NCI-H82 (cell line): ENCODE measurements at places on chromosomes 11 and 22.

DNA sequence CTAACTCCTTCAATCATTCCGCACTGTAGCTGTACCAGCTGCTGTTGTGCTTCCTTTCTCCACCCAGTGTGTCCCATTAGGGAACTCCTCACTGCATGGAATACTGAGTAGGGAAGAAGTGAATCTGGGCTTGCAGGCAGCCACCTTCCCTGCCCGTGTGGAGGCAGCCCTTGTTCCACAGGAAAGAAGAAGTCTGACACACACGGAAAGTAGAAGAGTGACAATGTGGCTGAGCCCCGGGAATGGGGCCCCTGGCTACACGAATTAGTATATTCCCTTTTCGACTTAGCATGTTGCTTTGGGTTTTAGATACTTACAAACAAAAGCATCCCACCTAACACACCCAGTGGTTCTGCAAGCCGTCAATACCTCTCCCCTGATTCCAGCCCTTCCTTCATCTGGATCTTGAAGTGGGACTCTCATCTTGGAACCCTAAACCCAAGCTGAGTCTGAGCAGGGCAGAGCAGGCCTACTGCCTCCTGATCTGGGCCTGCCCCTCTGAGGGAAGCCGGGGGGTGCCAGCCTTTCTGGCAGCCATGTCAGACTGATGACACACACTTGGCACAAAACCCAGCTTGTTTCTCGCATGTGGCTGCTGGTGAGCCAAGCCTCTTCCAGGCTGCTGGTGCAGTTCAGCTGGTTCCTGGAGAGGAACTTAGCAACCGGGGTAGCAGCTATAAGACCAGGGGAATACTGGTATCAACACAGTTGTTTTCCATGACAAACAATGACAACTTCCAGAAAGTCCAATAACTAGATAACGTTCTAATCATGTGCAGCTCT, 71.6 kb downstream of the C11orf58 start:
- no peak for DNase-seq

DNA sequence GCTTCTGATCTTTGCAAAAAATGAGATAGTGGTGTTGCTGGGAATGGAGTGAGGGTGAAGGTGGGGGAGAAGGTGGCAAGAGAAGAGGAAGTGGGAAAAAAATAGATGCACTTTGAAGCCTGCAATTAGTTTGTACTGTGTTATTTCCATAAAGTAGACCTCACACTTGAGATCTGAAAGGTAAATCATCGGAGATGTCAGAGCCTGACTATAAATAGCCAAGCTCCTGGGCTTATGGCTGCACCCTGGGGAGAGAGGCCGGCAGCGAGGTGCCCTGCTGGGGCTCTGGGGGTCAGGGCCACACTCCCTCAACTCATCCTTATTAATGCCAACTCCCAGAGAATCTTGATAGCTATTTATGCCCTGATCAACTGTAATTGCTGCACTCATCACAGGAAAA, 134.4 kb downstream of the NXPE2 start:
- no peak for DNase-seq

DNA sequence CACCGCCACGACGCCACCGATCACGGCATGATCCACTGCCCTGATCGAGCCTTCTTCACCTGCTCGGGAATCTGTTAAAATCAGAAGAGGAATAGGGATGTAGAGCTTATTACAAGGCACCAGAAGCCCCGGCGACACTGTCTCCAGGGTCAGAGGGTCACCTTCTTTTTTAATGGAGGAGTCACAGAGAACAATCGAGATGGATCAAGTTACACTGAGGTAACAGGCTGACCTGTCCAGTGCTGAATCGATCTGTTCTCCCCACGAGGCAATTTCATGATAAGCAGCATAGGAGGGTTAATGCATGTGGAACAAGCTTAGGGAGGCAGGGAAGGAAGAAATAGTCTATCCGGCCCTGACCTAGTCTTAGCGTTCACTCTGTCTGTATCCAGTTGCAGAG, 325.5 kb downstream of the CADM1 start:
- no peak for DNase-seq

DNA sequence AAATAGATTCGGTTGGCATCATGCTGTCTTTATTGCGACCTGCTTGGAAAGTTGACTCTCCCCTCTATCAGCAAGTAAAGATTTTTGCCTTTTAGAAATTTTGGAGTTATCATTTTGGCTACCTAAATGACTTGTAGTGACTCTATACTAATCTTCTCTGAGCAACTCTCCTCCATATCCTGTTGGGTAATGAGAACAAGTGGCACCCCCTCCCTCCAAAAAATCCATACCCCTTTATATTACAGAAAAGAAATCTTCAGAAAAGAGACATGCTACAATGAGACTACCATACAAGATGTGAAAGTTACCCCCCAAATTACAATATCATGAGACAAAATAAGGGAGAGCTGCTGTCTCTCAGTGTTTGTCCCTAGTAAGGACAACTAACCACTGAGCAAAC, 1.2 kb downstream of the JAML start:
- DNase-seq = no peak

DNA sequence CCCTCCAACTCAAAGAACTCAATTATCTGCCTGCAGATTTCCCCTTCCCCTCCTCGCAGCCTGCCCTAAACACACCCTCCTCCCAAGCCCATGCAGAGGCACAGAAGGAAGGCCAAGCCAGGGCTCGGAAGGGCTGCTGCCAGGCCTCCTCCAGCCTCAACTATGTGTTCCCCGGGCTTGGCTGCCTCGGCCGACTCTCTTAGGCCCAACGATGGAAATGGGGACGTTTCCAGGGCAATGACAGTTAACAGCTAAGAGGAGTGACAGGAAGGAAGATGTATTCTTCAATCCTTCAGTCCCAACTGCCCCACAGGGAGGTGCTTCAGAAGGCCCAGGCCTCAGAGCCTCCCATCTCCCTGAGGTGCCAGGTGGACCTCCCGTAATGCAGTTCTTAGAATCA, 104.0 kb upstream of the AKIP1 start:
- no peak for DNase-seq

- DNase-seq = no peak
Measured at GRCh38 chr22:48941033-48941902, 886.4 kb downstream of the BRD1 start.

GRCh38 chr11:95378789-95379188, 147.8 kb upstream of the SESN3 start:
- no peak for DNase-seq

DNA sequence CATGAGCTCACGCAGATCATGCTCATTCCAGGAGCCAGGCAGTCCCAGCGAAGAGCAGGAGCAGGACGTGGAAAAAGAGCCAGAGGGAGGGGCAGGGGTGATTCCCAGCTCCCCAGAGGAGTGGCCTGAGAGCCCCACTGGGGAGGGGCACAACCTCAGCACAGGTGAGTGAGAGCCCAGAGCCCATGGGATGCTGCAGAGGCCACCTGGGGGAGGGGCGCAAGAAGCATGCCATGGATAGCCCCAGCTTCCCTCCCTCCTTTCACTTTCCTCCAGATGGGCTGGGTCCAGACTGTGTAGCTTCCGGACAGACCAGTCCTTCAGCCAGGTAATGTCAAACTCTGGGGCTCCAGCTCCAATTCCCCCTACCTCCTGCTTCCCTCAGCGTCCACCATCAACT, 6.2 kb downstream of the SMTNL1 start:
- DNase-seq = peak; percentile 34

DNA sequence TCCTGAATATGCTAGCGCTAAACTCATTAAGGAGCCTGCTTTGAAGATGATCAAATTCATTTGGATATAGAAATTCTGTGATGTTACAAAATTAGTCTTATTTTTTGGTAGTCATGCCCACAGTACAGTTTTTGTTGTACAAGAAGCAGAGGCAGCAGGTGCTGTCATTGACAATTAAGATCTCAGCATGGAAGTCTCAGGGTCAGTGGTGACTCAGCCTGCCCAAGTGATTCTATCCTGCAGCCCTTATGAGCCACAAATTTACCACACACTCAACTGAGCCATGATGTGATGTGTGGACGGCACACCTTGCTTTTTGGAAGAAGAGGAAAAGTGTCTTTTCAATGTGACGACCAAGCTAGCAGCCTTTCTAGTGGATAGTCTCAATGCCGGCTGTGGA, 153.6 kb upstream of the SORL1-AS1 start:
- no peak for DNase-seq

DNA sequence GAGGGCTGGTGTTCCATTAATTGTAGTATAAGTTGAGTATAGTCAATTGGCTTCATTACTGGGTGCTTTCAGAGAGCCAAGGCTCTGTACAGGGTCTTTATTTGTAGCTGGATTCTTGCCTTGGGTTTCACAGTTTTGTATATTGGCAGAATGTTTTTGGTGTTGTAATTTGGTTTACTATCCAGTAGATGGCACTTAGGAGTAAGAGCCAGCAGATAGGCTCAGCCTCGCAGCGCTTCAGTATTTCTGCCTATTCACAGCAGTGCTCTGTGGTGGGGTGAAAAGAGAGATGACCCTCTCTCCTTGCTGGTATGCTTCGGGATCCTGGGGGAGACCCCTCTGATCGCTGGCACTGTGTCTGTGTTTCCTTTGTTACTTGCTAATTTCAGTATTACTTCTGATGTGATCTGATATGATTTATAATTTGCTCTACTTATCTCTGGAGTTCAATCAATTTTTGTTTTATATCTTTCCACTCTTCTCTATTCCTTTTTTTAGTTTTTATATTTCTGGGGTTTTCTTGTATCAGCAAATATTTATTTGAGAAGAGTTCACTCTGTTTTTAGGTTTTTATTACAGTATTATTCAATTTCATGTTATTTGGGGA, 52.2 kb downstream of the ANO5 start:
- peak; percentile 65 for DNase-seq

DNA sequence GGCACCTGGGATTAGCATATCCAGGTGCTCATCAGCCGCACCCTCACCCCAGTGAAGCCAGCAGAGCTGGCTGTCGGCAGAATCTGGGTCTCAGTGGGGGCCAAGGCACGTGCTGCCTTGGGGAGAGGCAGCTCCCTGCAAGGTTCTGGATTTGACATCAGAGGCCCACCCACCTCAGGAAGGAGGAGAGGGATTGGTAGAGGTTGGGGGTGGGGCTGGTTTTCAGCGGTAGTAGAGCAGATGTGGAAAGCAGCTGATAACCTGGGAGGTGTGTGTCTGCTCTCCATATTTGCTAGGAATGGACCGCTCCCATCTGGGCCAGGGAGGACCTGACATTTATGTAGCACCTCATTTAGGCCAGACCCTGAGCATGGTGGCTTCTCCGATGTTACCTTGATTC, 147.5 kb downstream of the GRIK4 start:
- peak; percentile 14 for DNase-seq

DNA sequence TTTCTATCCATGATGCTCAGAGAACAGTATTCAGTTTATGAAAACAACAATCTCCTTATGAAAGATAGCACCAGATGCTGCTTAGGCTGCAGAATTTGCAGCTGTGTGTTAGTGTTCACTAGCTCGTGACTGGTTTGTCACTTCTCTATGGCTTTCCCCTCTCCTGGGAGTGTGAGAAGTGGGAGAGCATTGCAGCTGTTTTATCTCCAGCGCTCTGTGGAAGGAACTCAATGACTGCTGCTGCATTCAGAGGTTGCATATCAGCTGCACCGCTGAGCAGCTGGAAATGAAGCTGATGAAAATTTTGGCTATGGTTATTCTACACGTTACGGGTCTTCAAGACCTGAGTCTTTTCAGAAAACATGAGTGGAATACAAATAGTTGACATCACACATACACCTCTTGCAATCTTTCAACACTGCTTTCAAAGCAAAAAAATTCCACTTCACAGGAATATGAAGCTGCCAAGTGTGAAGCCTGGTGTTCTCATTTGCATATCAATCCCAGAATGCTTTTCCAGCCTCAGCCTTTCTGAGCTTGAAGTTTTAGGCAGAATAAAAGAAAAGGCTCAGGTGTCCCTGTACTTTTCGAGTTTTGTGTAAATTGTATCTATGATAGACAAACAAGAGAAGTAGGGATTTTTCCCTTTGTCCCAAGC, 149.3 kb upstream of the DDI1 start:
- DNase-seq = no peak

GRCh38 chr11:113615098-113615497, 91.0 kb downstream of the TMPRSS5 start:
- DNase-seq = peak; percentile 93

DNA sequence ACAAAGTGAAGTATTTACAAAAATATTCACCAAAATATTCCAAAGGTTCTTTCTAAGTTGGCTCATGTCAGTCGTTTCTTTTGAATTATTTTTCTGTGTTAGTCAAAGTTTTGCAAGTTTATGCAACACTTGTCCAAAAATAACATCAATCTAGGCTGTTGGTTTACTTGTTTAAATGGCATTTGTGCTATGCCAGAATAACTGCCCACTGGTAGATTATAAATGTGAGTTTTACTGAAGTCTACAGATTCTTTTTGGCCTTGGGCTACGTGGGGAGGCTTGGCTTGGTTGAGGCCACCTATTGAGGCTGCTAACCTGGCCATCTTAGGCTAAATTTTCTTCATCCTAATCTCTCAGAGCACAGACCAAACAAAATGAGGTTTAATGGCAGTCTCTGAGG, 1091.9 kb upstream of the RAG2 start:
- DNase-seq = no peak

DNA sequence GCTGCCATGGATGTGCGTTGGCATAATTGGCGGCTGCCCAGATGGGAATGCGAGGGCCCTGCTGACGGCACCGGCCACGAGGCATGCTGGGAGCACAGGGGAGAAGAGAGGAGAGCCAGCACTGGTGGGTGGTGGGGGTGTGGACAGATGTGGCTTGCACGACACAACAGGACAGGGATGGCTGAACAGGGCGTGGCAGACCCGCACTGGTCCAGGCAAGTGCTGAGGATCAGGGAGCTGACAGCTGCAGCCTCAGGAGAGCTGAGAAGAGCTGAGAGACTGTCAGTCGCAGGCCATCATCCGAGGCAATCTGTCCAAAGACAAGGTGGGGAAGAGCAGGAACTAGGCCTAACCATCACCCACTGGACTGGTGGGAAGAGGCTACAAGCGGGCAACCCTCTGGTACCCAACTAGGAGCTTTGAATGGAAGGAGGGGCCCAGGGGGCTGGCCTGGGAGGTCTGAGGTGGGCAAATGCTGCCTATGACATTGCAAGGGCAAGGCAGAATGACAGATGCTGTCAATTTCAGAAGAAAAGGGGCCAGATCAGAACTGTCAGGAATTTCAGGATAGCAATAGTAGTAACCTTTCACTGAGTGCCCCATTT, 2.4 kb downstream of the GNB1L start:
- DNase-seq = no peak

DNA sequence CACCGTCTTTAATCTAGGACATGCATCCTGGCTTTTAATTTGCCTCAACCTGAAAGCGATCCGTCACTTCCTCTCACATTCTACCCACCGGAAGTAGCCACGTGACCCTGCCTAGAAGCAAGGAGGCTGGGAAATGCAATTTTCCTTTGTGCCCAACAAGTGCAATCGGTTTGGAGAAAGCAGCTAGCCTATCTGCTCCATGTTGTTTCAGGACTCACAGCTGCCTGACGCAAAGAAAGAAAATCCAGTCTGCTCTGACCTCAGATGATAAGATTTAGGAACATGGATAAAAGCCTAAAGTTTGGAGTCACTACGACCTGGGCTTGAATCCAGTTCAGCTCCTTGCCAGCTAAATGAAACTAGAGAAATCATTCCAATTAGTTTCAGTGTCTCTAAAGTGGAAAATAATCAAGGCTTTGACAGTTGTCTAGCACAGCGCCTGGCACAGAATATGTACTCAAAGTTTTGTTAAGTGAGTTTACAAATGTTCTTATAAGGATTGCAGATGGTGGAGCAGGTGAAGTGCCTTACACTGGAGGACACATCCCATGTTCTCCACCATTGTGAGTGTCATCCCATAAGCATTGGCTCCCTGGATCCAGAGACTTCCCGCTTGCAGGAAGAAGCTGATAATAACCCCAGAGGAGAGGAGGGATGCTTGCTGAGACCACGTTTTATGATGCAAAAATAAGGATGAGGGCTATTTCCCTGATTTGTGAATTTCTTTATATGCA, 553.7 kb downstream of the MN1 start:
- DNase-seq = no peak
